ENCODE measurements at places on chromosomes 1 and 21.

DNA sequence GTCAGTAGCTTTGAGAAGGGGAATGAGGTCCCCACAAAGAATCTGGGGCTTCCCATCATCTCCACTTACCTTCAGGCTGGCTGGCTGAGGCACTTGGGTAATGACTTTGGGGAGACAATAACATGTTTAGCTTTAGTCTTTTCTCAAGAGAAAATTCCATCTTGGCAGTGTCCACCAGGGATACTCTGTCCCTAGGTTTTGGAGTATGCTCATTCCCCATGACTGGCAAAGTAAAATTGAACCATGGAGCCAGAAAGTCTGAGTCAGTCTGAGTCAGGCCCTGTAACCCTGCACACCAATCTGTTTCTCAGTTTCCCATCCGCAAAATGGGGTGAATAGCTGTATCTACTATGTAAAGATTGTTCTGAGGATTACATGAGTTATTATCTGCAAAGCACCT, 28.2 kb downstream of the RUNX1 start:
- no peak for DNase-seq

DNA sequence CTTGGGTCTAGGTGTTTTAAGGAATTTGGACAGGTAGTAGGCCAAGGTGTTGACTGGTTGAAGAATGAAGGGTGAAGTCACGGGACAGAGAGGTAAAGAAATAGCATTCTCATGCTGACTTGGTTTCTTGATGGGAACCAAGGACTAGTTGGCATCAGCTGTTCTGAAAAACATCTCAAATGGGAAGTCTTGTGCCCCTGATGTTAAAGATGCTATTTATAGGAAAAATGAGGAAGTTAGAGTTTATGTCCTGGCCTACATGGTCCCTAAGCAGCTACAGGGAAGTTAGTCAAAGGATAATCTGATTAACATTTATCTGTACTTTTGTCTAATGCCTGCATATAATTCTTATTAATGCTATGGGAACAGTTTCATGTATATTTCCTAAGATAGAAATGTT, 262.4 kb downstream of the HHIPL2 start:
- DNase-seq: no peak

DNA sequence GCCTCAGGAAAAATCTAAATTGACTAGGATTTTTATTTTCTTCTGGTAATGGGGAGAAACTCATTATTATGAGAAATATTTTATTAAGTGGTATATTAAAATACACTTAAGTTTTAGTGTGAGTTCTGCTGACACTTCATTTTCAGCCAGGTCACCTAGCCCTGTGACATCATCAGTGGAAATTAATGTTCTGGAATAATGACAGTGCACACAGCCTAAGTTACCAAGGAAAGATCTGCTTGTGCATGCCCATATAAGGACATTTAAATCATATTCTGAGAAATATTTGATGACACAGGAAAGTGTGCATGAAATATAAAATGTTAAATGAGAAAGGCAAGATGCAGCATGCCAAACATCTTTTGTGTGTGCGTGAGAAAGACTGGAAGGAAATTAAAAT, 102.0 kb downstream of the KIF14 start:
- DNase-seq: peak; percentile 20

- peak; percentile 2 for DNase-seq
Observed at GRCh38 chr1:10765734-10766478, 30.5 kb downstream of the CASZ1 start.

DNA sequence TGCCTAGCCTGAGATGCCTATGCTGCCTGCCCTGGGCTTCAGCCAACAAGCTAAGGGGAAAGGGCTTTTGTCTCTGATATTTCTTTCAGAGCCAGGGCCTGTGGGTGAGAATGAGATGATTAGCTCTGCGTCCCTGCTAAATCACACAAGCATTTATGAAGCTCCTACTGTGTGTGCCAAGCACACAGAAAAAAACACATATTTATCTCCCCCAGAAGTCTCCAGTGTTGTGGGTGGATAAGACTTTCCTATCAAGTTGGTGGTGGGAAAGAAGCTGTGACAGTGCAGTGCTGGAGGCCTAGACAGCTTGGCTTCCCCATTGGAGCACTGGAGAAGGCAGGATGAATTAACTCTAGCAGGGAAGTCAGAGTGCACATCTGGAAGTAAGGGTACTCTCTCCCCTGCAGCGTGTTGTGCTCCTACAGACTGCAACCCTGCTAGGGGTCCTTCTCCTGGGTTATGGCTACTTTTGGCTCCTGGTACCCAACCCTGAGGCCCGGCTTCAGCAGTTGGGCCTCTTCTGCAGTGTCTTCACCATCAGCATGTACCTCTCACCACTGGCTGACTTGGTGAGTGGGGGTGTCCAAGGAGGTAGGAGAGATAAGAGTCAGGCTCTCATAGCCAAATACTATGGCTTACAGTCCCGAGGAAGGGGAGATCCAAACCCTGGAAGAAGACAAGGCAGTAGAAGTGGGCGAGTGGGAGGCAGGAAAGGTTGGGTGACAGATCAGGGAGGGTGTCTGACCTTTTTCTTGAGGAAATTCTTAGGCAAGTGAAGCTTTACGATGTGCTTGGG, 1.7 kb downstream of the SLC50A1 start:
- no peak for DNase-seq

DNA sequence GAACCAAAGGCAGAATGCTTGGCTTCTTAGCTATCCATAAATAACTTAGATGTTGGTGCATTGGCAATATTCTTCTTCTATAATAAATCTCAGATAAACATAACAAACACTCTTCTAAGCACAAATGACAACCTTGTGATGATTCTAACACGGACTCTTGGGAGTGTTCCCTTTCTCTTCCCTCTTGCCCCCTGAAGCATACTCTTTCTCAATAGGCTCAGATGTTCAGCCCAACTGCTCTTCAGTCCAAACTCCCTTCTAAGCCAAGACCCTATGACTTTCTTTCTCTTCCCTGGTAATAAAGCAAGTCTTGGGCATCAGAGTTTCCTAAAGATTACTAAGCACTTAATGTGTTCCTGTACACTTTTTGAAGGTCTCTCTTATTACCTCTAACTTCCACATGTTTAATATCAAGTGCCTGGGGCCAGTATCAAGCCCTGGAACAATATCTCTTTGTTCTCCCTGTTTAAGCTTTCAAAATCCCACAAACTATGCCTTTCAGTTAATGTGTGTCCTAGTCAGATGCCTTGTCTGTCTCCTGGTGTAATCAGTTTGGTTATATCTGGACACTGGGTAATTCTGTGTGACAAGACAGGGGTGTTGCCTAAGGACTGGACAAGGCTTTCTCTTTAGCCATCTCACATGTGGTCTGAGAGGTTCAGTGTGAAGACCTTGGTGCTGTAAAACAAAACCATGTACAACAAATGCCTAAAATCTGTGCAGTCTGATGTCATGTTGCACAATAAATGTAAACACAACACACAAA, 92.9 kb upstream of the IVNS1ABP start:
- no peak for DNase-seq

DNA sequence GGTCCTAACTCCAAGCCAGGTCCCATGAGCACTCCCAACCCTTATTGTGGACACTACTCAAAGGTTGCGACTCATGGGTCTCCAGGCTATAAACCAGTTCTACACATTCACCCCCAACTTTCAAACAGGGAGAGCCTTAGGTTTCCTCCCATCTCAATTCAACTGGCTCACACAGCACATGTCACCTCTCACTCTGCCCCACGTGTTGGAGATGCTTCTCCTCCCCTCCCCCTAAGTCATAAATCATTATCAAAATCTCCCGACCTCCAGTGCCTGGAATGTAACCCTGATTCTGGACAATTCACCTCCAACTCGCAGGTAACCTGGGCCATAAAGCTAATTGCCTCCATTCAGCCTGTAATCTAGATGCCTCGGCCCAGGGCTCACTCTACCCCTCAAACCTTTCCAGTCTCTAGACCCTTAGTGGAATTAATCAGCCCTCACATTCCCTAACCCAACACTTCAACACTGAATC, 595 bp downstream of the AK2 start:
- no peak for DNase-seq

GRCh38 chr21:44800103-44800502, 1.5 kb downstream of the UBE2G2 start:
- DNase-seq: no peak

- no peak for DNase-seq
Observed at GRCh38 chr1:209766051-209766450, 10.2 kb downstream of the TRAF3IP3 start.

- DNase-seq: no peak
Observed at GRCh38 chr1:19087737-19088594, 122.1 kb downstream of the UBR4 start.

GRCh38 chr1:109160071-109160840, 46.3 kb downstream of the ELAPOR1 start:
- DNase-seq: no peak

DNA sequence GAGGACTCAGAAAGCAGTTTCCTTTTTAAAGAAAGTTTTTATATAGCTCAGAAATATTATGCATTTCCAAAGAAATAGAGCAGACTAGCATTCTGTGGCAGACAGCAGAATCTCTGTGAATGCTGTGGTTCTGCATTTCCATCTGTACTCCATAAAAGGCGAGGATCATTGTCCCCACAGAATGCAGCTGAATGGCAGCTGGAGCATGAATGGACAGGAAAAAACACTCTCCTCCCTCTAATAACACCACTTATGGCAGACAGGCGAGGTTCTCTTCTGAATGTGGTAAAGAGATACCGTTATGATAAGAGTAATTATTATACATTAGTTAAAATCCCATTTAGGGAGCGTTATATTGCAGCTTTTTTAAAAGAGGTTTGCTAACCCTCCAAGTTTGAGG, 81.4 kb upstream of the WLS start:
- DNase-seq: peak; percentile 90

- no peak for DNase-seq
Observed at GRCh38 chr1:232140419-232141166, 489.3 kb downstream of the SIPA1L2 start.

GRCh38 chr1:180188091-180188506, 33.4 kb downstream of the QSOX1 start:
- peak; percentile 74 for DNase-seq

GRCh38 chr1:229848752-229849677, 218.0 kb upstream of the GALNT2 start:
- peak; percentile 54 for DNase-seq

DNA sequence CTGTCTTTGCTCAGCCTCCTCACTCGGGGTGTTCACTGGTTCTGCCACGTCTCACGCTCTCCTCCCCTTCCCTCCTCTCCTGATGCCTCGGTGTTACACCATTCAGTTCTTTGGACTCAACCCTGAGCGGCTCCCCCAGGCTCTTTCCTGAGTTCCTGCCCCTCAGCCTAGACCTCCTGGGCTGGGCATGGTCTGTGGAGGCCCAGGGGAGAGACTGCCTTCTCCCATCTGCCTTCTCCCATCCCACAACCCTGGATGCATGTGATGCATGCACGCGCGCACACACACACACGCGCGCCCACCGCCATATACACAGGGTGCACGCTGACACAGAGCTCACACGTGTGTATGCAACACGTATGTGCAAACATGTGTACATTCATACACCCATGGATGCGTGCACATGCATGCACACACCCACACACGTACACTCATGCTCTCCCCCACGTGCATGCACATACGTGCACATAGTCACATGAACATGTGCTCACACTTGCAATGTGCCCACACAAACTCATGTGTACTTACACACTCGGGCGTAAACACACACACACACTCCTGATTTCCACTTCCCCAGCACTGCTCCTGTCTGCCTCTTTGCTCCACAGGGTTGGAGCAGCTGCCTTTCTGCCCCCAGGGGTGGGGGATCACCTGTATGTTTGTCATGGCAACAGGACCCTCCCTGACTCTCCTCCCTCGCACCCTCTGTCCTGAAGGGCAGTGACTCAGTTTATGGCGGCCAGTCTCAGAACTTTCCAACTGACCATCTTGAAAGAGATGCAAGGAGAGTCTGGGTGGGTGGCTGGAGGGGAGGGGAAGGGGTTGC, 59.0 kb downstream of the HUNK start:
- no peak for DNase-seq

GRCh38 chr1:112778137-112778536, 63.0 kb upstream of the PPM1J start:
- DNase-seq: no peak

GRCh38 chr1:3403388-3404231, 50.9 kb upstream of the ARHGEF16 start:
- no peak for DNase-seq

Data from NCI-H146 (cell line).